GM18507 (cell line): ENCODE measurements at places on chromosomes 2 and 18.

DNA sequence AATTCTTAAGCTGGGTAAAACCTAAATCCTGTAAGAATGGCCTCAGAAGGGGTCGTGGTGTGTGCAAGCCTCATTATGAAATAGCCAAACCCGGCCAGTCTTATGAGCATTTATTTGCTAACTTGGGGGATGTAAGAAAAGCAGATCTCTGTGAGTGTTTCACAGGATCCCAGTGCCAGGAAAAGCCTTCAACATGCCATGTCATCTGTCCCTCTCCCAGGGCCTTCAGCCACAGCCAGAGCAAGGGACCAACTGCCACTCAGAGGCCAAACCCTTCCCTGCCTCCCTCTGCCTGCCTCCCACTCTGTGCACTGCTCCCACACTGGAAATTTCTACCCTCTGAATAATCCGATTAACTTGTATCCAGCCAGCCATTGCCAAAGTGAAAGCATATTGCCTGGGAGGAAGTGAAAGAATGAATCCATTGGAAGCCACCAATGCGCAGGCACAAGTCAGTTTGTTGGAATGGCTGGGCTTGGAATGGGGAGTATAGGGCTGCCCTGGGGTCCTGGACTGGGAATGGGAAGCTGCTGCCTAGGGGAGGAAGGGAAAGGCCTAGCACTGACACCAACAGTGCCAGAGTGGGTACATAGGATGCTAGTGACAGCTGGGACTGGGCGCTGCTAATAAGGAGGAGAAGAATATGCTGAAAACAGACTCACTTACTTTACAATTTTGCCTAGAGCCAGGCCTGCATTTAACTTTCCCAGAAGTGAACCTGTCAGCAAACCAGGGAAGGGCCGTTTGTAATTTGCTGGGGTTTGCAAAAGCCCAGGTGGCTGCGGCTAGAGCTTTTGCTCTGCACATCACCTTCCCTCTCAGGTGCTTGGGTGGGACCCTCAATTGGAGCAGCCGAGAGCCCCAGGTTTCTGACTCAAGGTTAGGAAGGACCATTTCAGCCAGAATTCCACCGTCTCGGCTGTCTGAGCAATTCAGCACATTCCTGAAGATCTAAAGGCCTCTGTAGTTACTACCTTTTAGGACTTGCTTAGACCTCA is 146.6 kb upstream of the NCK2 start:
- no peak for DNase-seq

DNA sequence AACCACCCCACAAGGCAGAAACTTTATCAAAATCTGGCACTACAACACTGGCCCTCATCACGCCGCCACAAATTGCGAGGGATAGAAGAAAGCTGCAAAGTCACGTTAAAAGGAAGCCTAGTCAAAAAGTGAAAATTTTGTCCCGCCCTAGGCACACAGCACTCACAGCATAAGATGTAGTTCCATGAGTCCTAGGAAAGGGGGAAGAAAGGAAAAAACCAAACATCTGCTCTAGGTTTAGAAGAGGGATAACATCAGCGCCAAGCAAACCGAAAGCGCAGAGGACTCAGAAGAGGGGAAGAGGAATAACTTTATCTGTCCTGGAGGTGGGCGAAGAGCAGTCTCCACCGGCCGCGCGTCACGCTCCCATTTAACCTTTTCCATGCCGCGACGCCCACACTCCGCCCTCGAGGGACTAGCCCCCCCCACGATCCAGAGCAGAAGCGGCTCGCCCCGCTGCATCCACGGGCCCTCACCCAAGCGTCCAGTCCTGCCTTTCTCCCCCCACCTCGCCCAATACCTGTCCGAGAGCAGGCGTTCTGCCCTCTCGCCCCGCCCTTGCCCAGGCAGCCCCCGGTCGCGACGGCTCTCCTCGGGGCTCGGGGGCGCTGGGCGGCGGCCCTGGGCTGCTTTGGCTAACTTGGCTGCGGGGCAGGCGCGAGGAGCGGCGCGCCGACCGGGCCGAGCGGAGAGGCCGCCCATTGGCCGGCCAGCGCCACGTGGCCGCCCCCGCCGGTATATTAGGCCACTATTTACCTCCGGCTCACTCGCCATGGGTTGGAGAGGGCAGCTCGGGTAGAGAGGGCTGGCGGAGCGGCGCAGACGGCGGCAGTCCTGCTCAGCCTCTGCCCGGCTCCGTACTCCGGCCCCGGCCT is at the start of gene HOXD1:
Gene HOXD1 (plus strand): TSS at position 770 of the 875 bp plus-strand sequence. CDS start 134 bp downstream, outside the sequence.
- no peak for DNase-seq

DNA sequence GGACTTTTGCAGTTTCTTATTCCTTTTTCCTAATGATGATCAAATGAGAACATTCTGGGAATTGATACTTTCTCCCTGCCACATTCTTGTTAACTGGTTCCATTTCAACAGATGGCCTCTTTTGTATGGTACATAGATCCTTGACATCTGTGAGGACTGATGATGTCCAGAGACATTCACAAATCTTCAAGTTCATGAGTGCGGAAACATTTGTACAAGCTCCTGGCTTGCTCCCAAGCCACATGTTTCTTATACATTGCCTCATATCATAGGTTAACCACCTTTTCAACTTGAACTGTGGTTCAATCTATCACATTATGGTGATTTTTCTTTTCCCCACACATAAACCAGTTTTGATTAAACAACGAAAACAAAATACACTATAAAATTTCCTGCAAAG is 267.3 kb downstream of the CLIP4 start:
- DNase-seq = no peak

- DNase-seq = no peak
These were observed 36.8 kb upstream of the ATP8B1 start for GRCh38 chr18:57839942-57840381.

DNA sequence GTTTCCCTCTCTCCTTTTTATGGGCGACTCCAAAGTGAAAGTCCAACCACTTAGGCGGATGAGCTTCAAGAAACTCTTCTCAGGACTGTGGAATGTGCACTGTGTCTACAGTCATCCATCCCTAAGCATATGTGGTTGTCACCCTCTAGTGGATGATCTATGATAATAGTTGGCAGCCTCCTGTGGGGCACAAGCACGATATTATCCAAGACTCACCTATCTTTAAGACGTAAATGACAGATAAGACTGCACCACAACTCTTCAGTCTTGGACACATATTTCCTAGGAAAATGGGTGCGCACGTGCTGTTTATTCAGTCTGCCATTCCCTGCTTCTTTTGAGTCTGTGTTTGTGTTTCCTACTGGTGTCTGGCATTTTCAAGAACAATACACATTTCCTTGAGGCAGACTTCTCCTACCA is 145.5 kb upstream of the CTAGE1 start:
- peak; percentile 11 for DNase-seq
